ENCODE measurements at places on chromosomes 7 and 10.

- no peak for DNase-seq
Measured at GRCh38 chr10:30420266-30420665, 13.7 kb upstream of the MAP3K8 start.

DNA sequence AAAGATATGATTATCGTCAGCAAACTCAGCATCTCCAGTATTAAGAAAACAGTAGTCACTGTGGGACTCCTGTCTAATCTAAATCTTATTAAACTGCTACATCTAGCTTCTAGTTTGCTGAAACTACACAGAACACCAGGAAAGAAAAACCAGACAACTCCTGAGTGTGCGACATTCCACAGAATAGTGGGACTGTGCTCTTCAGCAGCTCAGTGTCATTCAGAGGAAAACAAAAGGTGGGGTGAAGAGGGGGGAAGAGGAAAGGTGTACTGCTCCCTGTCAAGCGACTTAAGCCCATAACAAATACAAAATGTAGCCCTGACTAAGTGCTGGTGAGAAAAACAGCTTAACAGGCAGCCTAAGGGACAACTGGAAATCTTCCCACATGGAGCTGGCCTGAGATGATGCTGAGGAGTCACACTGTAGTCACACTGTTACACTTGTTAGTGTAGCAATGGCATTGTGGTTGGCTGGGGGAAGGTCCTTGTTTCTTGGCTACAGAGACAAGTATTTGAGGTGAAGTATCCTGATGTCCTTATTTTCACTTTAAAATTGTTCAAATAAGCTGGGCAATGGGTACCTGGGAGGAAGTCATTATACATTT lies 135.5 kb downstream of the USP6NL start:
- no peak for DNase-seq

DNA sequence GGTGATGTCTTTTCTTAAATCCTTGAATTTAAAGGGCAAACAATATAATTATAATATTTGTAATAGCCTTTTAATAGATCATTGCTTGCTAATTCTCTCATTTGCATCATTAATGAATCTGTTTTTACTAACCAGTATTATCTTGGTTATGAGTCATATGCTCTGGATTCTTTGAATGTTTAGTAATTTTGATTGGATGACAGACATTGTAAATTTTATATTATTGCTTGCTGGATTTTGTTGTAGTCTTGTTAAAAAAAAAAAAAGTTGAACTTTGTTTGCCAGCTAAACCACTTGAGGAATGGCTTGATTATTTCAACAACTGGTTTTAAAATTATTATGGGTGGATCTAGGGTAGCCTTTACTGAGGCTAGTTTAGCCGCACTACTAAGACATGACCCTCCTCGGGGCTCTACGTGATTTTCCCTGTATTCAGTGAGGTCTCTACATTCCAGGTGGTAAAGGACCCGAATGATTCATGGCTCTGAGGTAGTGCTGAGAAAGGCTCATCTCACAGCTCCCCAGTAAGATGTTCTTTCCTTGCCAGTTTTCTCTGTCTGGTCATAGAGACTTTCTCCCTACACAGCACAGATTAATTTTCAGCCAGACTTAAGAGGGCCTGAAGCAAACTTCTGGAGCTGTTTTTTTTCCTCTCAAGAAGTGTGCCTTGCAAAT lies 8.5 kb downstream of the C10orf90 start:
- peak; percentile 42 for DNase-seq

GRCh38 chr7:11625669-11626068 lies 206.3 kb downstream of the THSD7A start:
- DNase-seq: peak; percentile 72

DNA sequence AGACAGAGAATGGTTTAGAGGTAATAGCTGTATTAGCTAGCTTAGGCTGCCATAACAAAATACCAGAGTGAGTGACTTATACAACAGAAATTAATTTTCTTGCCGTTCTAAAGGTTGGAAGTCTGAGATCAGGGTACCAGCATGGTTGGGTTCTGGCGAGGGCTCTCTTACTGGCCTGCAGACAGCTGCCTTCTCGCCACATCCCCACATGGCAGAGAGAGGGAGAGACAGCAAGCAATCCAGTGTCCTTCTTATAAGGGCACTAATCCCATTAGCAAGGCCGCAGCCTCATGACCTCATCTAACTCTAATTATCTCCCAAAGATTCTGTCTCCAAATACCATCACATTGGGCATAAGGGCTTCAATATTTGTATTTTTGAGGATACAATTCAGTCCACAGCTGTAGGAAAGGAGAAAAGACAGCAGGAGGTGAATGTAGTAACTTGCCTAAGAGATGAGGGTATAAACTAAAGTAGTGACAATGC lies 3.6 kb upstream of the STAM start:
- DNase-seq: no peak

DNA sequence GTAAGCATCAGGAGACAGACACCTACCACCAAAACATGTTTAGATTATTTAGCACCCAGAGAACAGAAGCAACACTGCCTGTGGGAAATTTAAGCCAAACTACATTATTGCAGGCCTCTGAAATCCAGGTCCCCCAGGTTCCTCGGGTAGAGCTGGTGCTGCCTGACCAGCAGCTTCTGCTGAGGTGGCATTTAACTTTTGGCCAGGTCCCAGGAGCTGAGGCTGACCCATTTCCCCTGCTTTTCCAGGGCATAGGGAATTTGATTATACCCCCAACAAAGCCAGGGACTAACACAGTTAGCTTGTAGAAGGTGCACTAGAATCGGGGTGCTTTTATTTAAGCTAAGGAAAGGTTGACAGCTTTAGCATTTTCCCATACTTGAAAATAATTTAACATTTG lies 4.7 kb downstream of the LRRC4 start:
- DNase-seq: no peak

DNA sequence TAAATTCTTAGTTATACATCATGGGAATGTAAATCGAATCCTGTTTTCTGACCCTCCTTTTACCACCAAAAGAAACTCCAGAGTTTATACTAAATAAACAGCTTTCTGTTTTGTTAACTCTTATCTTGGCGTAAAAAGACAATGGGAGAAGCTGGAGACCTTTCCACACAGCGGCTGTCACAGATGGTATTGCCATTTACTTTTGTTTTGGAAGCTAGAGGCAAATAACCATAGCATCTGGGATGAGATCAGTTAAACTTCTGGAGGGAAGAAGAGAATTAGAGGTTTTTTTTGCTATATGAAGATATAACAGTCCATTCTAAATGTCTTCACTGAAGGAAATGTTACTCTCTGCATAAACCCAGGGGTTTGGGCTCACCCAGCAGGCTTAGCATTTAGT lies 258.9 kb downstream of the REEP3 start:
- DNase-seq: no peak

DNA sequence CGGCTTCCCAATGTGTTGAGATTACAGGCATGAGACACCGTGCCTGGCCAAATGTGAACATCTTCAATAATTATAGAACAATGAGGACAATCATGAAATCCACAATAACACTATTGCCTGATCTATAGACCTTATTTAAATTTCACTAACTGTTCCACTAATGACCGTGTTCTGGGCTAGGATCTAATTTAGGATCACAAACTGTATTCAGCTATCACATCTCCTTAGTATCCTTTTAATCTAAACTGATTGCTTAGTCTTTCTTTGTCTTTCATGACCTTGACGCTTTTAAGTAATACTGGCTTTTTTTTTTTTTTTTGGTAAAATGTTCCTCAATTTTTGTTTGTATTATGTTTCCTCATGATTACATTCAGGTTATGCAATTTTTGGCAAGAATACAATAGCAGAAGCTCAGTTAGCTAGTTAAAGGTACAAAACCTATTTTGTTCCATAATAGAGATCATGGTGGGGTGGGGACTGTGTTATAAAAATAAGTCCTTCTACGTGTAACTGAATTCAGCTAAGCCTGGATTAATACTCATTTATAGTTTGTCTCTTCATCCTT lies 158.4 kb downstream of the AOAH start:
- peak; percentile 67 for DNase-seq

DNA sequence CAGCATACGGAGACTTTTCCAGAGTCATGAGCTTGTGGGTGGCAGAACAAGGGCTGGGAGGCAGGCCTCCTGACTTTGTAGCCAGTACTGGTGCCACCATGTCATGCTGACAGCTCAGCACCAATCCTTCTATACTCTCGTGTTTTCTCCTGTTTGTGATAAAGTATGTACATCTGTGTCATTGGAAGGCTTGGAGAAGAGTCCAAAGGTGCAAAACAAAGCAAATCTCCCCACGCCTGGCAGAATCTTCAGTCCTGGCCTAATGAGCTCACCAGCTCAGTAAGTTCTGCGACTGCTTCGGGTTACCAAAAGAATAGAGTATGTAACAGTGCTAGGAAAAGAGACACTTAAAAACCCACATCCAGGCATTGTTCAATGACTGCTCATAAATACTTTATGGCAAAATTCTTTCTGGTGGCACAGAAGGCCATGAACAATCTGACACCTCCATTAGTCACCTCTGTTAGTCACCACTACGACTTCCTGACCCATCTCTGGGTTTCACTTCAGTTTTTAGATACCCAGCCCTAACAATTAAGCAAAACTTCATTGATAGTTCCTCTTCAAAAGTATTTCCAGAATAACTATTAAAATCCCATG lies 24.5 kb downstream of the STEAP1 start:
- DNase-seq: peak; percentile 71

GRCh38 chr10:70651661-70652060 lies 20.6 kb upstream of the ADAMTS14 start:
- DNase-seq: no peak

DNA sequence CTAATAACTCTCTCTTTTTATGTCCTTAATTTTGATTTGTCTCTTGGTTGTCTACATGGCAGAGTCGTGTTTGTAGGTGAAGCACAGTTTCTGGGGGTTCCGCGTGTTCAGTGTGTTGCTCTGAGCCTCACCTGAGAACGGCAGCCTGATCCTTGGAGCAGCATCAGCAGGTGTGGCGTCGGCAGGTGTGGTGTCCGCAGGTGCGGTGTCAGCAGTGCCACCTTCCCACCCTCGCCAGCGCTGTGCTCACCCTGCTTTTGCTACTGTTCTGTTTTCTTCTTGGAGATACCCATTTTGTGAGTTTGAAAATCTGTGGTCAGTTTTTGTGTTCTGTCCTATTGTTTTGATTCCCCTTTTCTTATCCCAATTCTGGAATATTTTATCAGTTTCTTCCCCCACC lies 406.6 kb downstream of the GLRX3 start:
- no peak for DNase-seq

GRCh38 chr7:40800771-40801170 lies 666.0 kb downstream of the SUGCT start:
- no peak for DNase-seq

DNA sequence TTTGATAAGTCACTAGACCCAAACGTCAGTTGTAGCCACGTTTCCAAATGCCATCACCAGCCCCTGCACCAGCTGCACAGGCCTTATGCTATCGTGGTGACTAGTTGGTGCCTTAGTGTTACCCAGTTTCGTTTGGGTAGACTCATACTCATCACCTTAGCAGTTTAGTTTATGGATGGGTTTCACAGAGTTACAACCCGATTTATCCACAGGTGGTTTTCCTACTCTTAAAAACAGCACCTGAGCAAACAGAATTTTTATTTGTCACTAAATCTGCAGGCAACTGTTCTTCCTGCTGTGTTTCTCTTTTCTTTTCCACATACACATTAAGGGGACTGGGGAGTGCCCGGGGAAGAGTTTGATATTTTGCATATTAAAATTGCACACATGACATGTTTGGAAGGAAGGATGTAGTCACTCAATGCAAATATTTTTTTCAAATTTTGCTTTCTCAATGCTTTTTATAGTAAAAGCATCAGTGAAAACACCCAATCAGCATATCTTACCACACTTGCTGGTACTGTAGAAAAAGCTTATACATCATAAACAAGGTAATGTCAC lies 41.6 kb downstream of the PDSS1 start:
- no peak for DNase-seq

DNA sequence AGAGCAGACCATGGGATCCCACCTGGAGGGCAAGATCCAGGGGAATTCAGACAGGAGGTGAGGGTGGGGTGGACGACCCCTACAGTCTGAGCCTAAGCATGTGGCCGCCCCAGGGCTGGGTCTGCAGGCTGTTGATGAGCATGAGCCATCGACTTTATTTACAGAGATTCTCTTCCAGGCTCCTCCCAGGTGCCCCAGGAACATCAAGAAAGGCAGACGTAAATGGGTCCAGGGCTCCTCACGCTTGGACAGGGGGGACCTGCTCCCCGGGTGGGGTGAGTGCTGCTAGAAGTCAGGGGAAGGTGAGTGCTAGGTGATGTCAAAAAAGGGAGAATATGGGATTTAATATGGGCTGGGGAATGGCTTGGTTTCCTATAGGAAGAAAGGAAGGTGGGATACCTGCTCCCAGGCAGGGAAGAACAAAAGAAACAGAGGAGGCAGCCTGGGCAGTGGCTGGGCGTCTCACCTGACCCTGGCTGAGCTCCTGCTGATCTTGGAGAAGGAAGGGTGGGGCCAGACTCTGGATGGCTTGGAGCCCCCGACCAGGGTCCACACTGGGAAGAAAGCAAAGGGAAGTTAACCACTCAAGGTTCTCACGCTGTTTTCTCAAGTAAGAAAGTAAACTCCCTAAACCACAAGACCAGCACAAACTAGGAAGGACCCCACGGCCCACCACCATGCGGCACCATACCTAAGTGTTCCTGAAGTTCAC lies 162.1 kb upstream of the SHH start:
- DNase-seq: no peak

GRCh38 chr7:38658921-38659320 lies 27.7 kb upstream of the AMPH start:
- no peak for DNase-seq

Measured in choroid plexus epithelial cell (primary cell).